ENCODE measurements at places on chromosomes 13 and 19.

DNA sequence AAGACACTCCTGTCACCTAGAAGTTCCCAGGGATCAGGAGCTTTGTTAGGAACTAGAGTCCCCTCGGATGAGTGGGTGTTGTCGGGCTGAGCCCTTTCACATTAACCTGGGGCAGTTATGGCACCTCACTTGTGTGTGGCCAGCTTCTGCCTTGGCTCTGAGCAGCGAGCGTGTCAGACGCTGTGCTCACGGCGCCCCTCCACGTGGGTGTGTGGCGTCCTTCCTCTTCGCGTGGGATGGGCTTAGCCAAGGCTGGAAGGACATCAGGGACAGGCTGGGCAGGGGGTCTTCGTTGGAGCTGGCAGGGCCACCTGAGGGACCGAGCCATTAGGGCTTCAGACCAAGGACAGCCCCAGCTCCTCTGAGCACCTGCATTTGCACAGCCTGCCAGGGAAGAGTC, 23.4 kb downstream of the DOT1L start:
- no peak for DNase-seq

DNA sequence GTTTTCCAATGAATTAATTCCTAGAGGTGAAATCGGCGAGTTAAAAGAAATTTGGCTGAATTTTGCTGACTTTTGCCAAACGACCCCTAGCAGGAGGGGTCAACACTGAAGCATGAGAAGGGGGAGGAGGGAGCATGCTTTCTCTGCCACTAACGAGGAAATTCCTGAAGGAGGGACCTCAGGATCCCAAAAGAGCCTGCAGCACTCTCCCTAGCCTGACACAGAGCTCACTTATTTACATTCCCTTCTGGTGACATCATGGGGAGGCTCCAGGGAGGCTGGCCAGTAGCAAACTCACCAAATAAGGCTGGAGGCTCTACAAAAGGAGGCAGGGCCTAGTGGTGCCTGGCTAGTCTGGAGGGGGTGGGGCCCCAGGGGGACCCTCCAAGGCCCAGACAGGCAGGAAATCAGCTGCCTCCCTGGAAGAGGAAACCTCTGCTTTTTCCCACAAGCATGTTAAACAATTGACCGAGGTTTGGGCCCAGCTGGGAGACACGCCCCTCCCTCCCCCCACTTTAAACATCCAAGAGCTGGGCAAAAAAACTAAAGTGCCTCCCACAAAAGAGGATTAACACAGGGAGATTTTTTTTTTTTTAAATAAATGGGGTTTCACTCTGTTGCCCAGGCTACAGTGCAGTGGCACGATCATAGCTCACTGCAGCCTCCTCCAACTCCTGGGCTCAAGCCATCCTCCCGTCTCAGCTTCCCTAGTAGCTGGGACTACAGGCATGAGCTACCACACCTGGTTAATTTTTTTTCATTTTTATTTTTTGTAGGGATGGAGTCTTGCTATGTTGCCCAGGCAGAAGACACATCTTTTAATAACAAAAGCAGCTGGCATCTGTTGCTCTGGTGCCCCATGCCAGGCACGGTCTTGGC, 2.1 kb downstream of the DAPK3 start:
- no peak for DNase-seq

- DNase-seq, result no peak
Measured at GRCh38 chr13:26780411-26780810, 19.8 kb upstream of the GPR12 start.

DNA sequence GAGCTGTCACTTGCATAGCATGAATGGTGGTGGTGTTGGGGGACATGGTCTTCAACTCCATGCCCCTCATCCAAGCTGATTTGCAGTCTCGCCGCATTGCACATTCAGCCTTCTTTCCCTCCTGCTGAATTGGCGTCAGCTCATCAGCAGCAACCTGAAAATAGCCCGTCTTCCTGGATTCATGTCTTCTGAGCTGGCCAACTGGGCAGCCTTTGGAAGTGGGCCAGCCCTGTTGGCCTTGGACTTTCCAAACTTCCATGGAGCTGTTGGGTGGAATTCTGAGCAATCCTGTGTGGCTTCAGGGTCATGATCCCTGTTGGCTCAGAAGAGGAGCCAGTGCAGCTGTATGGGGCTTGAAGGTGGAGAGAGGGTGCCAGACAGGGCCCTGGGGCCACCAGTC, 68.8 kb downstream of the ZNF536 start:
- DNase-seq, result no peak

DNA sequence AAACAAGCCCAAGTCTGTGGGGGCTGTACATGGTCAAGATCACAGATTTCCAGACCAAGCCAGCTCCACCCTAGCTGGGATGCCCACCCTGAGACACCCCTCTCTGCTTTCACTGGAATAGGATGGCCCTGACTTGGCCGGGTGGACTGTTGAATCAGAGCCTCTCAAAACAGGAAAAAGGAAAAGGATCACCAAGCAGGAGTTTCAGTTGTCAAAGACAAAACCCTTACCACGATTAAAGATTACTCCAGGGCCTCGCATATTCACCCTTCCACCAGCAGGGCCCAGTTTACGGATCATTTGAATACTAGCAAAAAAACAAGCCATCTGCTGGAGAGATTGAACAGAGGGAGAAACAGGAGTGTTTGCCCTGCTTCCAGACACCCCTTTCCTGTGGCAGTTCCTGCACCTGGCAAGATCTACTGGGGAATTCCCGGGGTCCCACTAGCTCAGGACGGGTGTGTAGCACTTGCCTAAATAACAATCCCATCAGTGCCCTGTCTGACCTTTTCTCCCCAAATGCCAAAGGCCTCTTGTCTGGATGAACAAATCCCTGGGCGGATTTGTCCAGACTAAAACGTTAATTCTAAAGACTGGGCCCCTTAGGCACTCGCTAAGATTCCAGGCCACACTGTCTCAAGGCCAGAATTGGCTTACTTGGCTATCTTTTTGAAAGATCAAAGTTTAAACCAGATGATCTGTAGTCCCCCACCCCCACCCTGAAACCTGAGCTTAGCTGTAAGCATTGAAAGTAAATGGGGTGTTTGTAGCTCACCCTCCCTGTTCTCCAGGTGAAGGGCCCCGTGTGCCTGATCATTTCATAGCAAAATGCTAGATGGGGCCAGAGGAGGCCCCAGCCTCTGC, 38.4 kb downstream of the ACTN4 start:
- no peak for DNase-seq

DNA sequence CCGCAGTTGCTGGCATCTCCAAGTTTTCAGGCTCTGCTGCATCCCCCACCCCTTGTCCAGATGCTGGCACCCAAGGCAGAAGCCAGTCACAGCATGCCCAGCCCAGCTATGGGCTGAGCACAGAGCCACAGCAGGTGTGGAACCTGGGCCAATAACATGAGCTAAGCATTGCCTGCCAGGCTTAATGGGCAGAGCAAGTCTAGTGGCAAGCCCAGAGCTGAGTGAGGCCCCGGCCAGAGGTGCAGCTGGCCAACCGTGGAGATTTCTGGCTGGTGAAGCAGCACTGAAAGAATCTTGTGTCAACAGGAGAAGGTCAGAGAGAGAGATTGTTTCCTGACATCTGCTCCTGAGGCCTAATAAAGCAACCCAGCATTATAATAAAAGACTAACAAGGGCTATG, 111.0 kb downstream of the B3GLCT start:
- no peak for DNase-seq

DNA sequence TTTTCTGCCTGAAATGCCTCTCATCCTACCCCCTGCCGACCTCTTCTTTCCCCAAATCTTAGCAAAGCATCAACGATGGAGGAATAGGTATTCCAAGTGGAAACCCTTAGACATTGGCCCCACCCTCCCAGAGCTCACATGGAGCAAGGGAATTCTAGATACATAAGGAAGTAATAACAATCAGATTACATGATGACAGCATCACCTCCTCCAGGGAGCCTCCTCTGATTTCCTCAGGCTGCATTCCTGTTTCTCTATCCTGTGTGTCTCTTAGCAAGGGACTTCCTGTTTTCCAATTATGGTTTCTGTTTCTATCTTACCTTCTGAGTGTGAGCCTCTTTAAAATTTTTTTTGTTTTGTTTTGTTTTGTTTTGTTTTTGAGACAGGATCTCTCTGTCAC, 246.6 kb downstream of the TSHZ3 start:
- no peak for DNase-seq

DNA sequence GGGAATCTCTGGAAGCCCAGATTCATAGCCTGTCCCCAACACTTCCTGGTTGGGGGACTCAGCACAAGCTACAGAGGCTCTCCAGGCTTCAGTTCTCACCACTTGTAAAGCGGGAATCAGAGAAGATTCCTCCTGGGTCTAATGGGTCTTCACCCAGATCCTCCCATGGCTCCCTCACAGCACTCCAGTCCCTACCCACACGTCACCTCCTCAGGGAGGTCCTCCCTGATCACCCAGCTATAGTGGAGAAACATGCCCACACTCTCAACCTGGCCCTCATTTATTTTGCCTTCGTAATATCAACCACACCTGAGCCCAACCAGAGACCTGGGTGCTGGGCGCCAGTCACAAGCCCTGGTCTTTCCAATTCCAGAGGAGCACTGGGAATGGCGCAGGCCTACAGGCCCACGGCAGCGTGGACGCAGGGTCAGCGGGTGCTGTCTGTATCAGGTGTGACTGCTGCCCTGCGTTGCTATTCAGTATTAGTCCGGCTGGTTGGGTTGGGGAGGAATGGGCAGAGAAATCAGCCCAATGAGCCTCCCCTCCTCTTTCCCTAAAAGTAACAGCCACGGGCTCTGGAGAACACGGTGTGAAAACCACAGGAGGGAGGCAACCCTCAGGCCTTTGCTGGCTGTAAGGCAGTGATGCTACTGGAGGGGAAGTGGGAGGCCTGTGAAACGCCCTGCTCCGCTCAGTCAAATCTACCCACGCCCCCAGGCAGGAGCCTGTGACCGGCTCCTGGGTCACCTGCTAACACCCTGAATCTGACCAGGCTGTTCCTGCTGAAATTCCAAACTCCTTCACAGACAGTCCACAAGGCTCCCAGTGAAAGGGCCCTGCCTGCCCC, 5.2 kb downstream of the AKT2 start:
- no peak for DNase-seq

GRCh38 chr13:20503088-20504083, 22.3 kb downstream of the CRYL1 start:
- DNase-seq, result no peak

- no peak for DNase-seq
Measured at GRCh38 chr13:67071918-67072598, 158.1 kb downstream of the PCDH9 start.

DNA sequence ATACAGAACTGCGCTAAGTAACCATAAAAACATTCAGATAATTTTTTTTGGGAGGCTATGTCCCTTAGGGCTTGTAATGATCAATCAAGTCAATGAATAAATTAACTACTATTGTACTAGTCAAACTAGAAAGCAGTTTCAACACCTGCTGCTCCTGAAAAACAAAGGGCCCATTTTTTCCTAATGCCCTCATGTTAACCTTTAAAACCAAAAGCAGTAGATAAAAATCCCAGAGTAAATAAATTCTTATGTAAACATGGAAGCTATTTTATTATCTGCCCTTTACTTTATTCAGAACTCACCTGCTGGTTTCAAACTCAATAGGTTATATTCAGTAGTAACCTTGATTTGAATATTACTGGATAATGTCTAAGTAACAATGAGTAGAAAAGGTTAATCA, 159.5 kb upstream of the STARD13 start:
- DNase-seq, result no peak

DNA sequence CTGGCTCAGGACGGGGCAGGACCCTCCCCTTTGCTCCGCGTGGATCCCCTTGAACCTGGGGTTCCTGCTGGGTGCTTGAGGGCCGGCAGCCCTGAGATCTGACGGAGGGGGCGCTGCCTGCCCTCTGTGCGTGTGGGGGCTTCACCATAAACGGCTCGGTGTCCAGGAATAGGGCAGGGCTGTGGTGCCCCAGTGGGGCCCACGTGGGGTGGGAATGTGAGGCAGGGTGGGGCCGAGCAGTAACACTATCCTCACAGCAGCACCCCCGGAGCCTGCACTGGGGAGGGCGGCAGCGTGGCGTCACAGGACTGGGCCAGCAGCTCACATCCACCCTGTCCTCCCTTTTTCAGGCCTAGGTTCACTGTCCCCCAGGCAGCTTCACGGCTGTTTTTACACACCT, 38.0 kb downstream of the GAS6 start:
- no peak for DNase-seq

- DNase-seq, result no peak
Measured at GRCh38 chr13:90428522-90429210, 918.8 kb upstream of the MIR17HG start.

- DNase-seq, result no peak
Measured at GRCh38 chr13:79571147-79571546, 90.2 kb downstream of the NDFIP2 start.

GRCh38 chr19:42291435-42291810, 10.5 kb upstream of the PRR19 start:
- DNase-seq, result no peak

DNA sequence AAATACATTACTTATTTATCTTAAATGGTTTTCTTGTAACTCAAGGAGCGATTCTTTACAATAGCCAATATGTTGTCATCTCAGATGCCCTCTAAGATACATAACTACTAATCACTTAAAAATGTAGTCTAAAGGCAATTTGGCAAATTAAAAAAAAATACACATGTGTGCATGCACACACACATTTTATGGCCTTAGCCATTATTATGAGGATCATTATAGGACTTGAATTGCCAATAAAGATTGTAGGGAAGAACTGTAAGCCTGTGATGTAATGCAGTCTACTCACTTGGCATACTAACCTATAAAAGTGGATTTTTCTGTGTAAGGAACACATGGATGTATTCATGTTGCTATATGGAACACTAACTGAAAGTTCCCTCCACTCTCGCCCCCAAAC, 274.3 kb downstream of the SHISA2 start:
- DNase-seq, result no peak

- no peak for DNase-seq
Measured at GRCh38 chr19:50567882-50568727, at the start of gene LRRC4B. Gene LRRC4B (minus strand): TSS chr19:50568435. CDS start chr19:50548838, 19,597 bp downstream.

- DNase-seq, result no peak
Measured at GRCh38 chr13:47004027-47004426, 107.2 kb upstream of the HTR2A start.

- no peak for DNase-seq
Measured at GRCh38 chr13:108828086-108828815, 198.8 kb downstream of the MYO16 start.

DNA sequence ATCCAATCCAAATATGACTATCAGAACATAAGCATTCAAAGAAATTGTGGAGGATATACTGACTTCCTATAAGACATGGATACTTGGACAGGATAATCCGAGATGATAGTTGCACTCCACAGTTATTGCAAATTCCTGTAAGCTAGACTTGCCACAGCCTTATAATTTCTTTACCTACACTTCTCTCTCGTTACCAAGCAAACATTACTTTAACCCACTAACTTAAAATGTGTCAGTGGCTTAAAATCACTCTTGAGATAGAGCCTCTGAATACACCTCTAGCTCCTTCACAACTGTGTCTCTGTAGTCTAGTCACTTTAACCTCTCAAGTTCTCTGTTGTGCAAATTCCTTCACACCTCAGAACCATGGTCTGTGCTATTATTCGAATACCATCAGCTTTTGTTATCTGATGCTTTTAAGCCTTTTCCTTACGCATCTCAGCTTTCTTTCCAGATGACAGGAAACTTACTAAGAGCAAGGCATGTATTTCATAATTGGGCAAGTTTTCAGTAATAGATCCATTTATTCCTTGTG, 474.9 kb upstream of the MIR17HG start:
- DNase-seq, result no peak

- no peak for DNase-seq
Measured at GRCh38 chr13:66714795-66715194, 515.3 kb downstream of the PCDH9 start.

GRCh38 chr13:74966275-74966674, 515.7 kb downstream of the TBC1D4 start:
- no peak for DNase-seq

GRCh38 chr19:14081797-14082674, 3.5 kb downstream of the C19orf67 start:
- no peak for DNase-seq

Measured in CMK (cell line).